ENCODE measurements at places on chromosomes 4 and X. TPM values are rescaled to one million over a fixed set of nuclear protein-coding genes. Genes with fewer than 3 reads are reported as not detected.

The PPBP gene
- 32.2 TPM for total RNA-seq

The C1QTNF7 gene
- total RNA-seq = 10.5 TPM

GRCh38 chrX:22081475-22082092, 49.5 kb downstream of the PHEX start:
- DNase-seq = peak; percentile 37

GRCh38 chrX:17104433-17104832, 158.0 kb downstream of the REPS2 start:
- DNase-seq = no peak

DNA sequence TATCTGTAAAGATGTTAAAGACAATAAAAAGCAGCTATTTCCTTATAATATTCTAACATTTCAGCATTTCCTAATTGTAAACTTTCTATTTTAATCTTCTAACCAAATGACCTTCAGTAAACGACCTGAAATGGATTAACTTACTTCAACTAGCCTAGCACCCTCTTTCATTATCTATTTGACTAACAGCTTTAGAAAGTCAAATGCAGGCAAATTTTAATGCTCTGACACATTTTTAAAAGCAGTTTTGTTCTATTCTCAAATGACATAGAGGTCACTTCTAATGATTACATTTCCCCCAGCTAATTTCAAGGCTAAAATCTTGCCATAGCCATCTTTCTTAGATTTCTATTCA, 41.9 kb downstream of the SLC7A11 start:
- no peak for DNase-seq

The SEC31A gene
- total RNA-seq = 230 TPM

- no peak for DNase-seq
Measured at GRCh38 chr4:94852616-94853015, 94.9 kb downstream of the BMPR1B start.

The WDFY3 gene
- 94.3 TPM for total RNA-seq

The GLRA3 gene
- total RNA-seq = 0.03 TPM

The AADAT gene
- total RNA-seq = 16.8 TPM

DNA sequence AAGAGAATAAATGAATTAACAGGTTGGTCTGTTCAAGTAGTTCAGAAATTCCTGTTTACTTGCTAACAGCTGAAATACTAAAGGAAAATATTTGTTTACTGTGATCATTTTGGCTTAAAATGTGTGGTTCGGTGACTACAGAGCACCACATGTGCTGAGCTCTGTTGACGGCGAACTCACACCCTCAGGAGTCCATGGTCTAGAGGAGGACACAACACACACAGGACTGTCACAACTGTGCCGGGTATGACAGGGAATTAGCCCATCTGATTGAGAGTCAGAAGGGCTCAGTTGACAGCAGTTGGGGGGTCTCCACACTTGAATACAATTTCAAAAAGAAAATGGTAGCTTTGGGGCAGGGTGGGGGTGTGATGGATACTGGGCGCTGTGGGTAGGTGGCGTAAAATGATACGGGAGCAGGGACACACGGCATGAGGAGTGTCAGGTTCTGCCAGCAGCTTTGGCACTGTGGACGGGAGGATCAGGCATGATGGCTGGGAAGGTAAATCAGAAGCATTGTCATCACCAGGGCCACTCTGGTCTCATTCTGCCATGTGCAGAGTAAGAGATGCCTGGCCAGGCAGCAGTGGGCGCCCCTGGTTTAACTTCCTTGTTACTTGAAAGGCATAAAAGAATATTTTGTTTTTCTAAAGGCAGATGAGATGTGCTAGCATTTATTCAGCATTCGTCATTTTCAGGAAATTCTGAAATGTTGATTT, 33.3 kb downstream of the CLDN22 start:
- DNase-seq = no peak

The DCX gene
- total RNA-seq = not detected

- peak; percentile 28 for DNase-seq
Measured at GRCh38 chr4:37653601-37654000, 32.6 kb downstream of the RELL1 start.

The TMEM156 gene
- total RNA-seq = 1.8 TPM

GRCh38 chr4:18397681-18398390, 376.3 kb upstream of the LCORL start:
- DNase-seq = no peak

The LONRF3 gene
- 61.6 TPM for total RNA-seq

- no peak for DNase-seq
Measured at GRCh38 chrX:114134465-114134864, 449.4 kb upstream of the HTR2C start.

DNA sequence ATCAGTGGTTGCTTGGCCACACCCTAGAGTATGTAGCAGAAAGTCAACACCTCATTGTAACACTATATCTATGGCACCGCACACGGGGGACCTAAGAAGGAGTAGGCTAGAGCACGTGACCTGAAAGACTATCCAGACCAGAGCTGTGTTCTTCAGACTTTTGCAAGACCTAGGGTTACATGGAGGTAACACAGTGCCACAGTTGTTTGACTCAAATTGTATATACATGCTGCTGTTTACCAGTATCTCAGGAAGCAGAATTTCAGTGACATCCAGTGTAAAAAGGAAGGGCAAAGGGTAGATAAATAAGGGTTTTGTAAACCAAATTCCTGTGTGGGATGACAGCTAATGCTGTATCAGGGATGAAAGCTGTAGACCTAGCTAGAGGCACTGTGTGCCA, 30.2 kb downstream of the PNMA6A start:
- DNase-seq = no peak

DNA sequence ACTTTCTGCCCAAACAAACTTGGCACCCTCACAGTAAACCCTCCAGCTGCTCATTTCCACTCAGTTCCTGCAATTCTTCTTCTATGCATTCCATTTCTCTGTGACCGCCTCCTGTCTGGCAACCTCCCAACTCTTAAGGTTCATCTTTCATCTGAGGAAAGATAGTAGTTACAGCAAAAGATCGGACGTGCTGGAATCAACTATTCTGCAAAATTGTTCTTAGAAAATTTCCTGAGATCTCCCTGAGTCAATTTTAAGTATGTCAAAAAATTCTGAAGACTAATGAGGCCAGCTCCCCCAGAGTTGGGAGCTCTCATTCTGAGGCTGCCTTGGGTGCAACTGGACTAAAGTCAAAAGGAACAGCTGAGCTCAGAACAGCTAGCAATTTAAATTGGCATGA, 1026.0 kb downstream of the ADGRL3 start:
- no peak for DNase-seq

GRCh38 chrX:77740376-77740905, 45.6 kb downstream of the ATRX start:
- DNase-seq = no peak

GRCh38 chr4:67275179-67275750, 270.0 kb downstream of the CENPC start:
- DNase-seq = peak; percentile 56

- no peak for DNase-seq
Measured at GRCh38 chrX:36562986-36563385, 445.2 kb upstream of the FAM47C start.

- no peak for DNase-seq
Measured at GRCh38 chr4:150065740-150066139, 12.5 kb upstream of the DCLK2 start.

DNA sequence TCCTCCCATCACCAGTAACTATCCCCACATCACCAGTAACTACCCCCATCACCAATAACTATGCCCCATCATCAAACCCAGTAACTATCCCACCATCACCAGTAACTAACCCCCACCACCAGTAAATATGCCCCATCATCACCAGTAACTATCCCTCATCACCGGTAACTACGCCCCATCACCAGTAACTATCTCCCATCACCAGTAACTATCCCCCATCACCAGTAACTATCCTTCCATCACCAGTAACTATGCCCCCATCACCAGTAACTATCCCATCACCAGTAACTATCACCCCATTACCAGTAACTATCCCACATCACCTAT, 2.9 kb downstream of the ASMTL start:
- DNase-seq = no peak

DNA sequence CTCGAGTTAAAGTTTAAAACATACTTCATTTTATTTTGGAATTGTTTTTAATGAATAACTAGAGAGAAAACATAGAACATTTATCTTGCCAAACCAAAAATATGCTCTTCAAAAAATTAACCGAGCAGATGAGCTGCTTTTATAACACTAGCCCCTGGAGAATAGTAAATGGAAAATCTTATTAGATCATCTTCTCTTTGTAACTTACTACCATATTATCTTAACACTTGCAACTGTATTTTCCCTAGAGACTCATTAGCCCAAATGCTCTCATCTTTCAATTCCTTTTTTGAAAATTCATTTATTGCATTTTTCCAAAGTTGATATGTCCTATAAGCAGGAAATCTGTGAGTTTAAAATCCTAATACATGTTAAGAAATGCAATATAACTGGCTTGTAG, 143.3 kb downstream of the CAMK2D start:
- no peak for DNase-seq

DNA sequence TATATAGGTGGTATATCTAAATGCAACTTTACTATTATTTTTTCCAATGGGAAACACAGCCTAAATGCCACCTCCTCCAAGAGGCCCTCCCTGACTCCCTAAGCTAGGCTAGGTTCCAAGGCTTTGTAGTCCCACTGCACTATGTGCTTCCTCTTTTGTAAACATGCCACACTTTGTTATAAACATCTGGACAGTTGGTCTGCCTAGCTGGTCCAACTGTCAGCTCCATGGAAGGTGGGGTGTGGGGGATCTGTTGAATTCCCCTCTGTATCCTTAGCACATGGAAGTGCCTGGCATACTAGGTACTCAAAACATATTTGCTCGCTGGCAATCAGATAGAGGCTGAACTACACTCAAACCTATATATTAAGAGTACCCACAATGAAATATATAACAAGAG, 63.4 kb downstream of the SLC9A7 start:
- DNase-seq = no peak

DNA sequence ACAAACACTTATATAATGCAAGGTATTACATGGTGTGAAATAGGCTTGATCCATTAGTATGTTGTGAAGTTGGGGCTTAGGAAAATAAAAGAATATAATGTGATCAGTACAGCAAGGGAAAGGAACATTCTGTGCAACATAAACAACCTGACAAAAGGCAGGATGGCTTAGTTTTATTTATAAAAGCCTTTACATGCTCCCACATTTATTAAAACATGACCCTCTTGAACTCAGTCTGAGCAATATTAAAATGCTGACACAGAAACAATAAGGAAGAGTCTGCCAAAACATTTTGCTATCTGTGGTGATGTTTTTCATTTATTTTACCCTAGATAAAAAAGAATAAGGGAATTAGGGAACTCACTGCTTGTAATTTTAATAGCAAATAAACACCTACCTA, 519.7 kb downstream of the PCDH7 start:
- no peak for DNase-seq

The CCKAR gene
- not detected for total RNA-seq

- DNase-seq = no peak
Measured at GRCh38 chrX:149365061-149365460, 140.0 kb downstream of the IDS start.

The RAP2C gene
- total RNA-seq = 21.1 TPM

DNA sequence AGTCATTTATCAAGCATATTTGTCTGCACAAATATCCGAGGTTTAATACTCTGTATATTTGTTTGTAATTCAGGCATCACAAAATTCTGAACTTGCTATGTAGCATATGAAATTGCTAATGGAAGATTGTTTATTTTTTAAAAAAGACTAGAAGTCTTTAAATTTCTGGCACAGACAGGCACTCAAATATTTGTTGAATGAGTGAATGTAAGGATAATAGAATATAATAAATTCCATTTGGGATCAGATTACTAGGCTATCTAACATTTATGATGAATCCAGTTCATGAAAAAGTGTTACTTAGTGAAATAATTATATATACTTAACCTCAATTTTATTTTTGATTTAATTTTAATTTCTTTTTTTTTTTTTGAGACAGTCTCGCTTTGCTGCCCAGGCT, 30.4 kb upstream of the TEC start:
- no peak for DNase-seq

All from upper lobe of left lung (tissue), 6 donors.